ENCODE measurements at places on chromosomes 11 and 22.
A peak's percentile ranks its signal among the peaks of the same experiment; 100 is the strongest.

GRCh38 chr11:57530215-57530595 is 349 bp downstream of the TIMM10 start:
- DNase-seq: no peak

GRCh38 chr11:113998574-113998973 is 23.7 kb downstream of the HTR3A start:
- no peak for DNase-seq

DNA sequence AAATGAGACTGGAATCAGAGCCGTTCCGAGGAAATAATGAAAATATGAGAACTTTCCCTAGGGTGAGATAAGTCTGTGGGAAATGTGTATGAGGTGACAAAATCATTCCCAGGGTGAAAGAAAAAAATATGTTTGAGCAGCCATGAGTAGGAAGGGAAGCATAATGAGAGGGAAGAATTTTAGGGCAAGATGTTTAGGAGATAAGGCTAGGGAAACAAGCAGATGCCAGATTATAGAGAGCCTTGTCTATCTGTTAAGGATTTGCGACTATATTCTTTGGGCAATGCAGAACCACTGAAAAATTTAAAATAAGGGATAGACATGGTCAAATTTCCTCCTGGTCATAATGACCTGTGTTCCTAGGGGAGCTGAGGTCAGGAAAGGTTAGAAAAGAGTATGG is 54.4 kb downstream of the STIM1 start:
- DNase-seq: no peak

- no peak for DNase-seq
Measured at GRCh38 chr11:74559934-74560309, 32.5 kb upstream of the POLD3 start.

DNA sequence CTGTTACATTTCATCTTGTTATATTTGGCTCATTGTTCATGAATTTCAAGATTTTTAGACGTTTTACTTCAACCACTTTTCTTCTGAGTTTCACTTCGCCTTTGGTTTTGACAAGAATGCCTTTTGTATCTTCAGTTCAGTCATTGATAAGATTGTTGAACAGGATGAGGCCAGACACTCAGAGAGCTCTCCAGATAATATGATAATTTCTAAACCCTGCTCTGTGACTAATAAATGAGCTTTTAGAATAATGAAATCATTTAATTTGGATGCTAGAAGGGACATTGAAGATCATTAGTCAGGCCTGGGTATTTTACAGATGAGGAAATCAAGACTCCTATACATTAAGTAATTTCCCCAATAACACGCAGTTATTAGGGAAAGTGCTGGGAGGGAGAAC is 37.2 kb upstream of the GRAMD1B start:
- no peak for DNase-seq

DNA sequence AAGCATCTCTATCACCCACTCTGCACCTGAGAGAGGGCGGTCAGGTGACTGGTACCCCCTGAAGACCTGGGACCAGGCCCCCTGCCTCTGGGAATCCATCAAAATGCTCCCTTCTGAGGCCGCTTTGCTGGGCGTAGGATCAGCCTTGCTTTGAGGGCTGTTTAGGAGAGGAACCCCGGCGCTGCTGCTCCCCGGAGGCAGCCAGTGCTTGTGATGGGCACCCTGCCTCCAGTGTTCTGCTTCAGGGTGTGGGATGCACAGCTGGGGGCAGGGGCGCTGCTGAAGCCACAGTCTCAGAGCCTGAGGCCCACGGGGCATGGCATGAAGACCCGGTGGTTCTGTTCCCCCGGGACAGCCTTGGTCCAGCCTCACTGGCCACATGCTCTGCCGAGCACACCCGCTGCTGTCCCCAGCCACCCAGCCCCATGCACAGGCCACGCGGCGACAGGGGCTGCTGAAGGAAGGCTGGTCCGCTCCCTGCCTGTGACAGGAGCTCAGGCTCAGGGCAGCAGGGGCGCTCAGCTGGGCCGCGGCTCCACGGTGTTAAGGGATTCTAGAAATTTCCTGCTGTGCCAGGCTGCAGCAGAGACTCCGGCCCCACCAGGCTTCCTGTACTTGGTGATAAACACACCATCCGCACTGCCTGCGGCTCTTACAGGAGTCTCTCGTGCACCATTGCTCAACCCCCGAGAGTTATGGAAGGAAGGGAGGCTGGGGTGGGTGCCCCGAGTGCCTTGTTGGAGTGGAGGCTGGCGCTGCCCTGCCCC is 91.0 kb downstream of the KCNQ1 start:
- DNase-seq: no peak

- no peak for DNase-seq
Measured at GRCh38 chr22:49148895-49149418, 678.7 kb downstream of the BRD1 start.

DNA sequence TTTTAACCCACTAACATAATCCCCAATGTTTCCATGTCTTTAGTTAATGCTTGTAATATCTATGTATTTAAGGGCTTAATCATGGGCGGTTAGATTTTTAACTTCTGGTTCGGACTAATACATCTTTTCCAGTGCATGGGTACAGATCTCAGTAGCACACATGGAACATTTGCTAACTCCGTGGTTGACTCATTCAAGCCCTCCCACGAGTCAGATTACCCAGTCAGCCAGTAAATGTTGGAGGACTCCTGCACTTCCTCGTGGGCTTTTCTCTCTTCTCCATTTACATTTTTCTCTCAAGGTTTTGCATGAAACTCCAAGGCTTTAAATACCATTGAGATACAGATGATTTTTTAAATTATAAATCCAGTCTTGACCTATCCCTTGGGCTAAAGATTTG is 313.9 kb downstream of the ST3GAL4 start:
- DNase-seq: no peak

GRCh38 chr11:78050964-78051831 is 12.5 kb upstream of the THRSP start:
- no peak for DNase-seq

DNA sequence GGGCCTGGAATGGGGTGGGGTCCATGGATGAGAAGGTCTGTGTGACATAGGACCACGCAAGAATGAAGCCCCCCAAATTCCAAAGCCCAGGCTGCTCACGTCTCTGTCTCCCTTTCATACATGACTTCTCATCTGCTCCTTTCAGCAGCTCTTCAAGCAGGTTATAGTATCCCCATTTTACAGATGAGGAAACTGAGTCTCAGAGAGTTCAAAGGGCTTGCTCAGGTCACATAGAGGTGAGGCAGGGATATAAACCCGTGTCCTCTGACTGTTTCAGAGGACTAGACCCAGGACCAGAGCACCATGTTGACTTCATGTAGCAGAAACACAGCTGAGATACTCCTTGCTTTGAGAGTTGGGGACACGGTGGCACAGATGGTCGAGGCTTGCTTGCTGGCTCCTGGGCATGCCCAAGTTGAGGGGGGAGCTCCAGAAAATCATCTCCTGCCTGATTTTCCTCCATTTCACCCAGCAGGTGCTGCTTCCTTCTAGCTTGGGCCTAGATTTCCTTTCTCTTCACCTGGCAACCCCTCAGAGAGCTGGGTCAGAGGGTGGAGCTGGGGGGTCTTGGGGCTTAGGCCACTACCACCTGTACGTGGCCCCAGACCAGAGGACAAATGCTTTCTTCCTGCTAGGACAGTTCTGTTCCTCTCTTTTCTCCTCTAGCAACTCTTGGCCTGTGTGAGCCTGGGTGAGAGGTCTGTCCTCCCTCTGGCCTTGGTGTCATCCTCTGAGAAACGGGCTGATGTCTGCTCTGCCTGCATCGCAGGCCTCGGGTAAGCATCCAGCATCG is 24.1 kb upstream of the THY1 start:
- no peak for DNase-seq

GRCh38 chr22:20940186-20940651 is 23.0 kb downstream of the CRKL start:
- DNase-seq: no peak

- DNase-seq: no peak
Measured at GRCh38 chr11:84193706-84194105, 907.5 kb upstream of the CCDC90B start.

DNA sequence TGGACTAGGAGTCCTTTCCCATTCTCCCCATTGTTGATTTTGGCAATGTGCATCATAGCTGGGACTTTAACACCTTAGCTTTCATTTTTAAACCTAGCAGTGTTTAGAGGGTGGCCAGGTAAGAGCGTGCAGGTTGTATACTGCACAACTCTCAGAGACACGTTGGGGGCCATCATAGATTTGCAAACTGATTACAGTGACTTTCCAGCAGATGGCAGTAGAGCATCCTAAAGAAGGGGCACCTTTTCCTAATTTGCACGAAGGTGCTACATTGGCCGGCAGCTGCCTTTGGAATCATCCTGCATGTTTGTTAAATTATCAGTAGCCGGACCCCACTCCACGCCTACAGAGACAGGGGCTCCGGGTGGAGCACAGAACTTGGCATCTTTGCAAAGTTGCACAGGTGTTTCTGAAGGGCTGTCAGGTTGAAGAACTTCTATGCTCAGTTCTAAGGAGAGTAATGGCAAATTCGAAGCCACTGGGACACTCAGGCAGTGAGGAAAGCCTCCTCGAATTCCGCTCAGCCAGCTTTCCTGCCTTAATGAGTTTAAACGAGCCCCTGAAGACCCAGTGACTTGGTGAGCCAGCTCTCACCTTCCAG is 7.7 kb downstream of the LHFPL7 start:
- DNase-seq: peak; percentile 55

DNA sequence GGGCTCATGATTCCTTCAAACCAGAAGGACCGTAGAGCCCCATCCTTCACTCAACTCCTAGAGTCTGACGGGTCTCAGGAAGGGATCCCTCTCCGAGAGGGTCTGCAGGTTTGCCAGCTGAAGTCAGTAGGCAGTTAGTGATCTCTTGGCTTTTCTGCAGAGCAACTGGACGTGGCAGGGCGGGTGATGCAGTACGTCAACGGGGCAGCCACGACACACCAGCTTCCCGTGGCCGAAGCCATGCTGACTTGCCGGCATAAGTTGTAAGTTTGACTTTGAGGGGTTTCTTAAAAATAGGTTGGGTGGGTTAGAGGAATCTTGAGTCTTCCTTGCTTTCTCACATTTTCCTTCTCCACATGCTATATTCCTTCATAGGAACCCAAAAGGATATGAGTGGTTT is 33.3 kb upstream of the RAB1B start:
- no peak for DNase-seq

GRCh38 chr11:20097319-20098221 is 62.7 kb downstream of the DBX1 start:
- DNase-seq: no peak

DNA sequence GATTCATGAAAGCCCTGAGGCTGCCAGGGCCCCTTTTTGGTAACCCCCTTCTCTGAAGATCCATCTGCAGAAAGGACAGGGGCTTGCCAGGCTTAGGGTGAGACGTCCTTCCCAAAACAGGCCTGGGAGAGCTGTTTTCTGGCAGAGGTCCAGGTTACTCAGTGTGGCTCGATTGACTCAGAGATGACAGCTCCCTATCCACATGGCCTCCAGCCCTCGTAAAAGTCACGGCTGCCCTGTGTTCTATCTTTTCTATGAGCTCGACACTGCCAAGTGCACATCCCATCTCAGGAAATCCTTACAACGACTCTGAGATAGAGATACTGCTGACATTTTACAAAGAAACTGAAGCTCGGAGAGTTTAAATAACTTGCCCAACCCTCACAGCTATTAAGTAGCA is 20.4 kb downstream of the ADAMTS8 start:
- DNase-seq: no peak

DNA sequence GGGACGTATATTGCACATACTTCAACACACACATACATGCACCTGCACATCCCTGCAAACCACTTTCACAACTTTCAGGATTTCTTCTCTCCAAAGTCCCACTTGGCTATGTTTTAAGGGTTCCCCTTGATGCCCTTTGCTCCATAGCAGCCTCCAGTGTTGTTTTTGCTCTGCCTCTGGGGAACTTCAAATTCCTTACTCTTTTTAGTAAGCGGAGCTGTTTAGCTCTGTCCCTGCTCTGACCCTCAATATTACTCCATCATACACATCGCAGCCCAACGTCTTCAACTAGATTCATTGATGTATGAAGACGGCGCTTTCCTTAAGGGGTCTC is 18.3 kb downstream of the PRR5L start:
- DNase-seq: no peak

GRCh38 chr11:16857186-16857585 is 118.7 kb downstream of the C11orf58 start:
- DNase-seq: peak; percentile 99

DNA sequence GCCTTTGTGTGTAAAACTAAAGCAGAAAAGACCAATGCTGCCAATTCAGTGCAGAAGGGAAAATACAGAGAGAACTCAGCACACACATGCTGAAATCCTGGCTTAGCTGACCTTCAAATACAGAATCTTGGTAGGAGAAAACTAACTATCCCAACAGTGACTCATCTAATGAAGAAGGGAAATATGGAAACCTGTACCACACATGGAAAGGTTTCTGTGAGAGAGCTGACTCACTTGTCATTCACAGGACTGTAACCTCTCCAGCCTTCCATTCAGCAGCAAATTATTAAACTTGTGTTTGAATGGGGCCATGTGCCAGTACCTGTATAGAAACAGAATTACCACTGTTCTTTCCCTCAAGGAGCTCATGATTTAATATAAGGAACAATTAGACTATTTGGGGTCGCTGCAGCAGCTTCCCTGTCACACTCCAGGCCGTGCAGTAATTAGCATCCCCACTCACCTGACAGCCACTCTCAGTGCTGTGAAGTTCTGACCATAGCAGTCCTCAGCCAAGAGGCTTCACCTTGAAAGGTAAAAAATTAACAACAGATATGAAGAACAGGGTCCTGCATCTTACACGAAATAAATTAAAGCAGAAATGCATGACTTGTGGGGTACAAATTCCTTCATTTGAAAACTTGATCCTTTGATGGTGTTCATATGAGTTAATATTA is 53.9 kb downstream of the MSANTD4 start:
- DNase-seq: no peak

DNA sequence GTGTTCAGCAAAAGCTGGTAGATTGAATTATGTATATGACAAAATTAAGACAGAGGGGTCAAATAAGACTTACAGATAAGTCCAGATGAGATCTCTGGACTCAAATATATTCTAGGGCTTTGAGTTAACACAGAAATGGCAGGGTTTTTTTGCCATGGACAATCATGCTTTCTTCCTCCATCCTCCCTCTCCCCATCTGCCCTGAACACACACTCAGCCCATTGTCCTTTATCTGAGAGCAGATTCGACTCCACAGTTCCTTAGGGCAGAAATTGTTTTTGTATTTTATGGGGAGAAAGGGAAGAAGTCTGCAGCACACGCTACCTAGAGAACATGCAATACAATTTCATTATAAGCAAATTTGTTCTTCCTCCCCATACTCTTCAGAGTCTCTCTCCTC is 86.8 kb downstream of the SLC1A2 start:
- DNase-seq: no peak

GRCh38 chr11:10498426-10499250 is 42.3 kb downstream of the RNF141 start:
- DNase-seq: no peak

- no peak for DNase-seq
Measured at GRCh38 chr11:6476571-6476970, 2.8 kb upstream of the TRIM3 start.

Measured in hematopoietic multipotent progenitor cell treated with erythropoietin and hydrocortisone succinate and interleukin-3 and kit ligand, for 8 days (in vitro differentiated cells).